Gastrocnemius medialis (tissue), 4 donors: ENCODE measurements at places on chromosomes 13 and 19. TPM values are rescaled to one million over a fixed set of nuclear protein-coding genes. Genes with fewer than 3 reads are reported as not detected.

Gene ANKLE1
- 1.4 TPM for total RNA-seq

Gene COL4A1
- 114 TPM for total RNA-seq

Gene CD209
- 1.0 TPM for total RNA-seq

Gene FFAR2
- not detected for total RNA-seq

Gene CABP5
- total RNA-seq = not detected

Gene C19orf85
- not detected for total RNA-seq

Gene GRIK5
- 0.20 TPM for total RNA-seq

Gene ZNF534
- not detected for total RNA-seq

Gene PROZ
- not detected for total RNA-seq

Gene FUT2
- not detected for total RNA-seq

Gene GATAD2A
- total RNA-seq = 51.4 TPM

Gene ALOX5AP
- total RNA-seq = 5.6 TPM

GRCh38 chr19:35882114-35882832 is 13.9 kb downstream of the APLP1 start:
- no peak overlapping the region for H3K4me3 ChIP-seq
- DNase-seq = no peak
- H3K27ac ChIP-seq = no peak overlapping the region
- no peaks in the 10 kb centered on the region for H3K36me3 ChIP-seq

- peak overlapping the region; percentile 58 for H3K4me3 ChIP-seq
- H3K36me3 ChIP-seq = peaks cover 24% of the 10 kb centered on the region
- peak overlapping the region; percentile 66 for H3K27ac ChIP-seq
Measured at GRCh38 chr19:43901395-43902390, 33.4 kb downstream of the ZNF45 start.

GRCh38 chr13:68644611-68645010 is 1414.5 kb upstream of the PCDH9 start:
- no peaks in the 10 kb centered on the region for H3K36me3 ChIP-seq
- H3K27me3 ChIP-seq = no peaks in the 10 kb centered on the region
- no peak for DNase-seq
- no peak overlapping the region for H3K4me3 ChIP-seq
- no peaks in the 10 kb centered on the region for H3K4me1 ChIP-seq
- no peak overlapping the region for H3K27ac ChIP-seq

DNA sequence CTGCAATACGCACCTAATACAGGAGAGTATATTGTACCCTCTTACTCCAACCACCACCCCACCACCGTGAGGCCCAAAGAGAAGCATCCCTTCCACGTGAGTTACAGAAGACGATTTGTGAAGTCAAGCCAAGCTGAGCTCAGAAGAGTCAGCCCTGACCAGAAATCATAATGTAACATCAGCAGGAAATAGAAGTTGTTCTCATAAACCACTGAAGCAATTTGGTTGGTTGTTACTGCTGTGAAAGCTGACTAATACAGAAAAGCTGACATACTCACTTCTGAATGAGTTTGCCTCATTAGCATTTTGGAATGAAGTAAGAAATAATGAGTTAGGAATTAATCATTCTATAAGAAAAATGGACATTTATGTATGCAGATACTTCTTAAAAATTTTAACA is 749.4 kb upstream of the SLC10A2 start:
- H3K27me3 ChIP-seq = no peaks in the 10 kb centered on the region
- no peak for DNase-seq
- no peak overlapping the region for H3K4me3 ChIP-seq
- H3K27ac ChIP-seq = no peak overlapping the region

DNA sequence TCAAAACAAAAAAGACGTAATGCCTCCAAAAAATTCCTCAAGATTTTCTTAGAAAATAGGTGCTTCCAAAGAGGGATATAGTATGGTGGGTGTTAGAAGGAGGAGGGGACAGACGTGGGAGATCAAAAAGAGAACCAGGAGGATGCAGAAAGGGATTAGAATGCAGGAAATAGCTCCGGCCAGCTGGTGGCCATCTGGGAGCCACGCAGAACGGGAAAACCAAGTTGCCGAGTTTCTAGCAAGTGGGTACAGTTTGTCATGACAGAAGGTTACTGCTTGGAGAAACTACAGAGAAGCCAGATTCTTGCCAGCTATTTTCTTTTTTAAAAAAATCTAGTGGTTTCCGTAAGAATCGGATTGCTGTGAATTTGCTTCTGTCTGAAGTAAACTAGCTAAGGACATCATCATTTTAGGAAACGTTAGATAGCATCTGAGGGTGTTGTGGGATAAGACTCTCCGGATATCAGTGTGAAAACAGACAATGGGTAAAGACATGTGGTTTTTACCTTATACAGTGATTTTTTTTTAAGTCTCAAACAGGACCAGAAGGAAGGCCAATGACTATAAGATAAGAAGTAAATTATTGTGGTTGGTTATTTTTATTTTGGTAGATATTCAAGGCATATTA is 104.9 kb downstream of the HSPH1 start:
- H3K27me3 ChIP-seq = no peaks in the 10 kb centered on the region
- H3K36me3 ChIP-seq = no peaks in the 10 kb centered on the region
- no peak for DNase-seq
- H3K27ac ChIP-seq = no peak overlapping the region
- H3K4me3 ChIP-seq = no peak overlapping the region

DNA sequence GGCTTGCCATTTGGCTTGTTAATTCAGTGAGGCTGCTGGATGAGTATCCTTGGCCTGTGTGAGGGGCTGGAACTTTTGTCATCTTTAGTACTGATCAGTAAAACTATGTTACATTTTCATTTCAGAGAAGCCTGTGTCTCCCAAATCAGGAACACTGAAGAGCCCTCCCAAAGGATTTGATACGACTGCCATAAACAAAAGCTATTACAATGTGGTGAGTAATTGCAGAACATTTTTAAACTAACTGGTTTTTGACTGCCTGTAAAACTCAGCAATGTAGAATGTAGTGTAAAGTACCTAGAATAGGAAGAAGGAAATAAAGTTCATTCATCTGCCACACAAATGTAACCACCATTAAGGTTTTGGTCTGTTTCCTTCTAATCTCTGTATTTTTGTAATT is 87.4 kb upstream of the TEX29 start:
- peaks cover 10% of the 10 kb centered on the region for H3K36me3 ChIP-seq
- H3K27me3 ChIP-seq = no peaks in the 10 kb centered on the region
- no peak overlapping the region for H3K27ac ChIP-seq
- no peak for DNase-seq
- H3K4me3 ChIP-seq = no peak overlapping the region

DNA sequence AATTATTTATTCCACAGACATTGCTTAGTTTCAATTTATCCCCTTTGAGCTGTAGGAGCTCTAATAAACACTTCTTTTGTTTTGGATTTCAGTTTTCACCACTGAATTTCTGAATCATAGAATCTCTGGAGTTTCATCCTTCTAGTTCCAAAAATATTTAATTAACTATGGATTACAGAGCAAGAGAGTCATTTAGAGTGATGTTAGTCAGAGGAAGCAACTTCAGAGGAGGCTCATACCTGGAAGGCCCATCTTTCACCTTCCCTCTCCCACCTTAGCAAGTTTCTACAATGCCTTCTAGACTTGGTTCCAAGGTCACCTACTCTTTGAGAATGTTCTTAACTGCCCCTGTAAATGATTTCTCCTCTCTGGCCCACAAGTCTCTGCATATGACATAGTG is 353.2 kb downstream of the SPRY2 start:
- H3K4me1 ChIP-seq = no peaks in the 10 kb centered on the region
- DNase-seq = no peak
- no peaks in the 10 kb centered on the region for H3K27me3 ChIP-seq
- H3K27ac ChIP-seq = no peak overlapping the region

DNA sequence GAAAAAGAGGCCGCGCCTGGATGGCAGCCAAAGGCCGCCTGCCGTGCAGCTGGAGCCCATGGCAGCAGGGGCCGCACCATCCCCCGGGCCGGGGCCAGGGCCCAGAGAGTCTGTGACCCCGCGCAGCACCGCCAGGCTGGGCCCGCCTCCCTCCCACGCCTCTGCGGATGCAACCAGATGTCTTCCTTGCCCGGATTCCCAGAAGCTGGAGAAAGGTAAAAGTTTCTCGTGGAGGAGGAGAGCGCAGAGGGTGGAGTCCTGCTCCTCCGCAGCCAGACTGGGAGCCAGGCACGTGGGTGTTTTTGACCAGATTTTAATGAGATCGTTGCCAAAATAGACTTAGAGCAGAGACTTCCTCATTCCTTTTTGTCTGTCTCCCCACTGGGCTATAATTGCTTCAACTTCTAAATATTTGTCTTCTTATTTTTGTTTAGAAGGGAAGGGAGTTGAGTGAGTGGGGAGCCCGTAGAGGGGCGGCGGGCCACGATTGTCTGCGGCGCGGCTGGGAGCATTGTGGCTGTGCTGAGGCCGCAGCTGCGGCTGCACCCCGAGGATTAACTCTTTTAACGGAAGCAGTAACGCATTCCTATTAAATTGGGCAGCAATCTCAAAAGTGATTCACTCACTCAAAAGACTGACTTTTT is 22.8 kb upstream of the NDUFS7 start:
- no peaks in the 10 kb centered on the region for H3K27me3 ChIP-seq
- peak overlapping the region; percentile 36 for H3K27ac ChIP-seq
- no peak for DNase-seq
- no peak overlapping the region for H3K4me3 ChIP-seq

GRCh38 chr13:94967183-94968039 is 255.1 kb upstream of the SOX21 start:
- DNase-seq = no peak
- no peaks in the 10 kb centered on the region for H3K36me3 ChIP-seq

- no peak for DNase-seq
- H3K36me3 ChIP-seq = no peaks in the 10 kb centered on the region
- no peak overlapping the region for H3K27ac ChIP-seq
- H3K27me3 ChIP-seq = no peaks in the 10 kb centered on the region
Measured at GRCh38 chr13:99267927-99268326, 9.7 kb upstream of the GPR18 start.

- no peak for DNase-seq
- H3K27ac ChIP-seq = no peak overlapping the region
- H3K4me3 ChIP-seq = no peak overlapping the region
- H3K27me3 ChIP-seq = no peaks in the 10 kb centered on the region
- H3K4me1 ChIP-seq = peaks cover 8% of the 10 kb centered on the region
- peaks cover 10% of the 10 kb centered on the region for H3K36me3 ChIP-seq
Measured at GRCh38 chr13:100652510-100652909, 22.1 kb downstream of the TMTC4 start.

- H3K4me1 ChIP-seq = no peaks in the 10 kb centered on the region
- no peak overlapping the region for H3K4me3 ChIP-seq
- DNase-seq = no peak
- H3K36me3 ChIP-seq = peaks cover 43% of the 10 kb centered on the region
- no peaks in the 10 kb centered on the region for H3K27me3 ChIP-seq
- no peak overlapping the region for H3K27ac ChIP-seq
Measured at GRCh38 chr19:3491396-3492119, 8.3 kb upstream of the SMIM44 start.

DNA sequence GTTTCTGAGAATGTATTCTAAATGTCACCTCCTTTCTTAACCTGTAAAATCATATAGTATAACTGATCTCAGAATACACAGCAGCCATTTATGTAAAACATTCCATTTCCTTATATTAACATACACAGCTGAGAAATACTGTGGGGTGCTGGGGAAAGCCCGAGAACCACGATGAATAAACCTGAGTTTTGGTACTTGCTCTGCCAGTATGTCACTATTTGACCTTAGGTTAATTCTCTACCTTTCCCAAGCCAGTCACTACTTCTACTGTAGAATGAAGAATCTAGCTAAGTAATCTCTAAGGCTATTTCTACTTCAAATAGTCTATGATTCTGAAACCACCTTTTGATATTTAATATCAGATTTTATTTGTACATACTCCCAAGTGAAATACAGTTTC is 173.7 kb downstream of the TBC1D4 start:
- H3K27ac ChIP-seq = no peak overlapping the region
- no peak for DNase-seq
- H3K4me3 ChIP-seq = no peak overlapping the region
- no peaks in the 10 kb centered on the region for H3K27me3 ChIP-seq

- H3K27ac ChIP-seq = no peak overlapping the region
- DNase-seq = no peak
- no peaks in the 10 kb centered on the region for H3K27me3 ChIP-seq
- no peaks in the 10 kb centered on the region for H3K4me1 ChIP-seq
- H3K36me3 ChIP-seq = no peaks in the 10 kb centered on the region
Measured at GRCh38 chr13:42997381-42997780, 5.3 kb upstream of the EPSTI1 start.

GRCh38 chr19:13006431-13007281 is 11.4 kb downstream of the NFIX start:
- DNase-seq = peak; percentile 90
- H3K27me3 ChIP-seq = no peaks in the 10 kb centered on the region
- no peaks in the 10 kb centered on the region for H3K36me3 ChIP-seq
- H3K4me3 ChIP-seq = peak overlapping the region; percentile 50

GRCh38 chr13:26813321-26813979 is 52.9 kb upstream of the GPR12 start:
- DNase-seq = no peak
- H3K27me3 ChIP-seq = no peaks in the 10 kb centered on the region
- no peak overlapping the region for H3K27ac ChIP-seq
- H3K4me3 ChIP-seq = no peak overlapping the region

DNA sequence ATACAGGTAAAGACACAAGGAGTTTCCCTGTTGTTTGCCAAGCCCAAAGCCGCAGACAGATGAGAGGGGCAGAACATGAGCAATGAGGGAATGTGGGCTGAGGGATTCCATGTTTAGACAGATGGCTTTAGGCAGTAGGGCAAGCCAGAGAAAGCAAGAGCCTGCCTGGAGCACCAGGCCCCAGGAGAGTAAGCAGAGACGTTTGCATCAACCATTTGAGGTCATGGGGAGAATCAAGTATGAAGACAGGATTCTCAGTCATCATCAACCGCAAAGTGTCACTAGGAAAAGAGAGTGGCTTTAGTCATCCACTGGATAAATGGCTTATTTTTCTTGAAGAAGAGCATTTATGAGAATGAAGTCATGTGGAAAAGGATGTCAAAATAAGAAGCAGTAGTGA is 184.7 kb downstream of the COG6 start:
- DNase-seq = no peak
- H3K27ac ChIP-seq = no peak overlapping the region
- no peaks in the 10 kb centered on the region for H3K4me1 ChIP-seq
- H3K4me3 ChIP-seq = no peak overlapping the region

- no peaks in the 10 kb centered on the region for H3K36me3 ChIP-seq
- no peaks in the 10 kb centered on the region for H3K27me3 ChIP-seq
- peak overlapping the region; percentile 68 for H3K27ac ChIP-seq
- H3K4me1 ChIP-seq = peaks cover 31% of the 10 kb centered on the region
Measured at GRCh38 chr19:2014731-2015607, 545 bp downstream of the BTBD2 start.
